ENCODE measurements at places on chromosomes 4 and X. TPM values are rescaled to one million over a fixed set of nuclear protein-coding genes. Genes with fewer than 3 reads are reported as not detected.

The KLHL4 gene
- total RNA-seq: 6.3 TPM

The TBC1D9 gene
- 6.6 TPM for total RNA-seq

The SYN1 gene
- total RNA-seq: 0.29 TPM

The MYL5 gene
- total RNA-seq: 13.4 TPM

The GAR1 gene
- total RNA-seq: 40.3 TPM

The MAGED4 gene
- total RNA-seq: 8.0 TPM

The CT45A10 gene
- 0.35 TPM for total RNA-seq

The RP2 gene
- total RNA-seq: 9.5 TPM

The GPRASP2 gene
- total RNA-seq: 4.7 TPM

The S100P gene
- total RNA-seq: 184 TPM

The MAGEB2 gene
- not detected for total RNA-seq

The PHOX2B gene
- total RNA-seq: not detected

The SHROOM3 gene
- total RNA-seq: 15.8 TPM

The BBS12 gene
- 2.6 TPM for total RNA-seq

The LINC00632 gene
- total RNA-seq: 1.6 TPM

The ARAP2 gene
- total RNA-seq: 0.47 TPM

The HSFX3 gene
- not detected for total RNA-seq

The XAGE2 gene
- not detected for total RNA-seq

The RBMXL3 gene
- total RNA-seq: not detected

The KCNE5 gene
- 0.14 TPM for total RNA-seq

The DCAF8L2 gene
- not detected for total RNA-seq

The HS3ST1 gene
- 0.98 TPM for total RNA-seq

The C4orf50 gene
- not detected for total RNA-seq
